ENCODE measurements at places on chromosomes 6 and 20.

DNA sequence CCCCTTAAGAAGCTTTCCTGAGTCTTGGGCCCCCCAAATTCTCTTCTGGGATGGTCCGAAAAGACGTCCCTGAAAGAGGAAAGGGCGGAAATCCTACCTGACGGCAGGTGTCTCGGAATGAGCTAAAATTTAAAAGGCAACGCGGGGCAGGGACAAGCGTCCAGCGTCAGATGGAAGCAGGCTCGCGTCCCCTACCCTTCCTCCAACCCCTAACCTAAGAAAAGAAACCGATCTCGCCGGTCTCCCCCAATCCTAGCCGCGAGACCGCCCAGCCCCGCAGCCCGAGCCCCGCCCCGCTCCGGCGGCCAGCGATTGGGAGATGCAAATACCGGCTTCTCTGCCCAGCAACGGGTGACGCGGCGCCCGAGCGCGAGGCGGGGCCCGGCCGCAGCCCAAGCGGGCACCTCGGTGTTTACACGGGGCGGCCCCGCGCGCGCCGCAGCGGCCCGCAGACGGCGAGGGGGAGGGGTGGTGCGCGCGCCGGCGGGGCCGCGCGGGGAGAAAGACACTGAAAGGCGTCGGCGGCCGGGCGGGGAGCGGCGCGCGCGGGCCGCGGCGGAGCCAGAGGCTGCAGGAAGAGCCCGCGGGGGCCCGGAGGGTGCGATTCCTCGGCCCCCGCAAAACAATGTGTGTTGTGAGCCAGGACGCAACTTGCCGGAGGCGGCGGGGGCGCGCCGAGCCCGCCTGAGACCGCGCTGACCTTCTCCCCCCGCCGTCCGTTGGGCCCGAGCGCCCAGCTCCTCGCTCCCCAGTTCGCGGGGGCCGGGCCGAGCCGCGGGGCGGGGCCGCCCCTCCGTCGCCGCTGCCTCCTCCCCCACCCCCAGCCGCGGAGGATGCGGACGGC is at the start of gene SOX12:
Gene SOX12, plus strand, starts transcription at position 508 of the 844 bp plus-strand sequence. CDS start 373 bp downstream, outside the sequence.
- DNase-seq = peak; percentile 93

DNA sequence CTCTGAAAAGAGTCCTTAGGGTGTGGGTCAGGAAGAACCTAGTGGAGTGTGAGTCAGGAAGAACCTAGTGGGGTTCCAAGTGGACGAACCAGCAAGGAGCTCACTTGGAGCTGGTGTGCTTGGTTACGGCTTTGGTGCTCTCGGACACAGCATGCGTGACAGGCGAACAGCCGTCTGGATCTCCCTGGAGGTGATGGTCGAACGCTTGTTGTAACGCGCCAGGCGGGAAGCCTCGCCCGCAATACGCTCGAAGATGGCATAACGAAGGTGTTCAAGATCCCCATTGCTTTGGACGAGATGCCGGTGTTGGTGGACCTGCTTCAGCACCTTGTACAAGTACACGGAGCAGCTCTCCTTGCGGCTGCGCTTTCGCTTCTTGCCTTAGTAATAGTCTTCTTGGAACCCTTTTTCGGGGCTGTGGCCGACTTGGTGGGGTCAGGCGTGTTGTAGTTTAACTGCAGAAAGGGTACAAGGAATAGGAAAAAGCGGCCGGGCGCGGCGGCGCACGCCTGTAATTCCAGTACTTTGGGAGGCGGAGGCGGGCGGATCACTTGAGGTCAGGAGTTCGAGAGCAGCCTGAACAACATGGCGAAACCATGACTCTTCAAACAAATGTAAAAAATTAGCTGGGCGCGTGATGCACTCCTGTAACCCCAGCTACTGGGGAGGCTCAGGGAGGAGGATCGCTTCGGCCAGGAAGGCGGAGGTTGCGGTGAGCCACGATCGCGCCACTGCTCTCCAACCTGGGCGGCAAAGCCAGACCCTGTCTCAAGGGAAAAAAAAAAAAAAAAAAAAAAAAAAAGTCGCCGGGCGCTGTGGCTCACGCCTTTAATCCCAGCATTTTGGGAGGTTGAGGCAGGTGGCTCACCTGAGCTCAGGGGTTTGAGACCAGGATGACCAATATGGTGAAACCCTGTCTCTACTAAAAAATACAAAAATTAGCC is 48.0 kb downstream of the OR2B2 start:
- DNase-seq = peak; percentile 22

DNA sequence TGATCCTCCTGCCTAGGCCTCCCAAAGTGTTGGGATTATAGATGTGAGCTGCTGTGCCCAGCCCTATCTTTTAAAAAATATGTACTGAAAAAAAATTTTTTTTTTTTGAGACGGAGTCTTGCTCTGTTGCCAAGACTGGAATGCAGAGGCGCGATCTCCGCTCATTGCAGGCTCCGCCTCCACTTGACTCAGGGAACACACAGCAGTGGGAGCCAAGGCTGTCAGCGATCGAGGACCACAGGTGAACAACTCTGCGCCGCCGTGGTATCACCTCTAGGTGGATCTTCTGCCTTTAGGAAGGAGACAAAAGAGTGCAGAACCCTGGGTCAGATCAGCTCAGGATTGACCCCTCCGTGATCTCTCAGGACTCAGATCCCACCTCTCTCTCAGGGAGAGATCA is 13.7 kb downstream of the RAET1E start:
- DNase-seq = peak; percentile 36

DNA sequence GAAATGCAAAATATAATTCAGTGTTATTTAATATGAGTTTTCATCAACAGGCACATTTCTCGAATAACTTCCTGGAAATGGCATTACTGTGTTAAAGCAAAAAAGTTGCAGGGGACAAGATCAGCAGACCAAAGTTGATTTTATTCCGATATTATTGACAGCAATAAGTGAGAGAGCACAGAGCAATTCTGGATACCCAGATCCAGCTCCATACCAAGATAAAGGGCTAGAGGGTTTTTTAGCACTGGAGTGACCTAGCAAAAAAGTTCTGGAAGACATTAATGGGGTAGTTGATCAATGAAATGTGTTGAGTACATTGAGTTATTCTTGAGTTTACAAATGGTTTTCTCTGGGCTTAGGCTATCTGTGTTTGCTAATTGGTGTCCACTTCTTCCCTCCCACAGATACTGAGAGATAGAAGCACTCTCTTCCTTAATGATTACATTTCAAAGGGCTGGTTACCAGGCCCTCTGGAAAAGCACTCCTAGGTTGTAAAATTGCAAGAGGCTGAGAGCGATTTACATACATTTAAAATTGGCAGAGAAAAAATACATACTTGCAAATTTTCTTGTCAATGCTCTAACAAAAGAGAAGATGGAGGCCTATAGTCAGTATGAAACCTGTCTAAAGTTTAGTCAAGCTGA is 47.0 kb upstream of the MANEA start:
- no peak for DNase-seq

- no peak for DNase-seq
These were observed 117.7 kb upstream of the GJE1 start for GRCh38 chr6:142015011-142015410.

DNA sequence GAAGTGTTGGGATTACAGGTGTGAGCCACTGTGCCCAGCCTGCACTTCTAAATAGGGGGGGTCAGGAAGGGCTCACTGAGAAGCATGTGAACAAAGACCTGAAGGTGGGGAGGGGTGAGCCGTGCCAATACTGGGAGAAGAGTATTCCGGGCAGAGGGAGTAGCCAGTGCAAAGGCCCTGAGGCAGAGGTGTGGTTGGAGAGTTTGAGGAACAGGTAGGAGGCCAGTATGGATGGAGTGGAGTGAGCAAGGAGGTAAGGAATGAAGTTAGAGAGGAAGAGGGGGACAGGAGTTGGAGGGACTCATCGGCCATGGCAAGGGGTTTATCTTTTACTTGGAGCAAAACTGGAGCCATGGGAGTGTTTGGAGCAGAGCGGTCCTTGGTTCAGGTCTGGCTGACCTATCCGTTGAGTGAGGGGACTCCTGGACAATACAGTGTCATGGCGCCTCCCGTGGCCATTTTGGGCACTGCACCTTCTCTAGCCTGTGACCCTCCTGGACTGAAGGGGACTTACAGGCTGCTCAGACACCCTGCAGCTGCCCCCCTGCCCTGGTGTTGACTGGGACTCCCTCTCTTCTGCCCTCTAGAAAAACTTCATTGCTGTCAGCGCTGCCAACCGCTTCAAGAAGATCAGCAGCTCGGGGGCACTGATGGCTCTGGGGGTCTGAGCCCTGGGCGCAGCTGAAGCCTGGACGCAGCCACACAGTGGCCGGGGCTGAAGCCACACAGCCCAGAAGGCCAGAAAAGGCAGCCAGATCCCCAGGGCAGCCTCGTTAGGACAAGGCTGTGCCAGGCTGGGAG is 12.1 kb downstream of the FOXS1 start:
- DNase-seq = no peak

GRCh38 chr6:14630016-14630415 is 512.4 kb downstream of the CD83 start:
- no peak for DNase-seq

DNA sequence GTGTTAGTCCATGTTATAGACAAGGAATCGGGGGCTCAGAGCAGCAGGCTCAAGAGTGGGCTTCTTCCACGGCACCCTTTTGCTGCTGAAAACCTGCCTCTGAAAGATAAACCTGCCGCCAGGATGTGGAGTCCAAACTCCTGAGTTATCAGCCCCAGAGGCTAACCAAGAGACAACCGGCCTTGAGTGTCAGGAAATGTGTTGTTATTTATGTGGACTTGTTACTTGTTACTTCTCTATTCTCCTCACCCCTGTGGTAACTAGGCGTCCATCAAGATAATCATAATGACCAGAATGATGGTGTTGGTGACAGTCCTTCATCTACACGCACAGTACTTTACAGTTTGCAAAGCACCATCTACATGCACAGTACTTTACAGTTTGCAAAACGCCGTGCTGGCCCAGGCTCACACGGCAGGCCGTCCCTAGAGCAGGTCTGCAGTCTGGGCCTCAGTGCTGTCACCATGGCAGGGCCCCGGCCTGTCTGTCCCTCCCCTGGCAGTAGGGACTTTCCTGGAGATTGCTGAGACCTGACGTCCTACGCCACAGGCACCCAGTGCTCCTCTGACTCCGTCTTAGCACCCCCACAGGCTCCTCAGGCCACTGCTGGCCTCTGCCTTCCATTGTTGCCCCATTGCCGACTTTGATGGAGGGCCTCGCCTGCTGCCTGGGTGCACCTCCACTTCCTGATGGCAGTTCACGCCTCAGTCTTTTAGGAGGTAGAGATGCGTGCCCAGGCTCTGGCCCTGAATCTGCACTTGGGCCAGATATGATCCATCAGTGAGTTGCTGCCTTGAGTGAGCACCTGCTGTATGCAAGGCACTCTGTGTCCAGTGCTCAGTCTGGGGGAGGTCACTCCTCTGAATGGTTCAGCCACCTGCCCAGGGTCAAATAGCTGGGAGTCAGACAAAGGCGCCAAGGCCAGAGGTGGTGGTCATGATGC is 9.1 kb upstream of the BPIFB4 start:
- DNase-seq = no peak

DNA sequence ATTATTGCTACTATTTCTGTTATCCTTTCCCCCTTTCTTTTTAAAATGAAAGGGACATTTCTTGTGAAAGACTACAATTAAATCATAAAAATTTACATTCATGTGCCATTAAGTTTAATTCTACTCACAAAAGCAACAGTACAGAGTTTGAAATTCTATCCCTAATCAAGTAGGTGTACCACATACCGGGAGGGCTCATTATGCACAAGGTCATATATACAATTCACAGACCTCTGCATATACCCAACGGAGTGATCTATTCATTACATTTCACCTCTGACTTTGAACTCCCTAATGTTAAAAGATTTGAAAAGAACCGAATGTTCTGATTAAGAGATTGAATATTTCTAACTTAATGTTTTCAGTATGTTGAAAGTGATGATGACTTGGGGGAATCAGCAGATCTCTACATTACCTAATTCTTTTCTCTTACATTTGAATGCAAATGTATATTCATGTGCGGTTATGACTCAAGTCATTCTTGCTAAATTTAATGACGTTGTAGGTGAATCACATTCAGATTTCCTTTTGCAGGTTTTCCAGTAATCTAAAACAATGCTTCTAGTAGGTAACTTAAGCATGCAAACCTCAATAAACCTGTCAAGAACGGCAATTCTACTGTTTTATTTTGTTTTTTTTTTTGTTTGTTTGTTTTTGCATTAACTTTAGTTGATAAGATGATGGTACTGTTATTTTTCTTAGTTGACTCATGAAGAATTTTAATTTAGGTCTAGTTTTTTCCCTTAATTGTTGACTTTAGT is 7.3 kb downstream of the EYA4 start:
- peak; percentile 95 for DNase-seq

DNA sequence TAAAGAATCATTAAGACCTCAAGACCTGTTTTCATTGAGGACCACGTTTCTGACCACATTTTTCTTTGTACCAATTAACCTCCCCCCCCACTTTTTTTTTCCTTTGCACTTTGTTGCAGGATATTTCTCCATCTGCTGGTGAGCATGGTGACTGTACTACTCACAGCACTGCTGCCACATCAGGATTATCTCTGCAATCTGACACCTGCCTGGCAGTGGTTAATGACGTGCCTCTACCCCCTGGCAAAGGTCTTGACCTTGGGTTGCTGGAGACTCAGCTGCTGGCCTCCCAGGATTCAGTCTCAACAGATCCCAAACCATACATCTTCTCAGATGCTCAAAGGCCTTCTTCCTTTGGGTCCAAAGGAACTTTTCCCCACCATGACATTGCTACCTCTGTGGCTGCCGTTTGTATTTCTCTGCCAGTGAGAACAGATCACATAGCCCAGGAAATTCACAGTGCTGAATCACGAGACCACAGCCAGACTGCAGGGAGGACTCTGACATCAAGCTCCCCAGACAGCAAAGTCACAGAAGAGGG is 46.6 kb upstream of the EDN3 start:
- DNase-seq = no peak

DNA sequence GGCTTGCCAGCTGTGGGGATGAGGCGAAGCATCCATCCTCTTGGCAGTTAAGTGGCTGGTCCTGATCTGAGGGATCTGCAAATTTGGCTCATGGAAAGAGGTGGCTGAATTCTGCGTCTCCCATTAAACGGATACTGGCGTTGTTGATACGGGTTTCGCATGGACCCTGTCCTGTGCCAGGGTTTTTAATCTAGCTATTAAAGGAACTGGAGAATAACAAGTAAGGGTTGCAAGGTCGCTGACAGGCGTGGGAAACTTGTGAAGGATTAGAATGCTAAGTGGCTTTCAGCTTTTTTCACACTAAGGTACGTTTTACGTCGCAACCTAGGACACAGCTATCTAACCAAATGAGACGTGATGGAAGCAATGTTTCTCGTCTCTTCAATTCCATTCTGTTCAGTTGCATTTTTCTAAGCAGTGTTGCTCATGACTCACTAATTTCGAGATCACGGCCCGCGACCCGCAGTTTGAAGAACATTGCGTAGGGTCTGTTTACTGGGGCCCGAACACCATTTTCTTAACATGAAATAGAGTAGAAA is 852 bp downstream of the GMNN start:
- DNase-seq = peak; percentile 56

DNA sequence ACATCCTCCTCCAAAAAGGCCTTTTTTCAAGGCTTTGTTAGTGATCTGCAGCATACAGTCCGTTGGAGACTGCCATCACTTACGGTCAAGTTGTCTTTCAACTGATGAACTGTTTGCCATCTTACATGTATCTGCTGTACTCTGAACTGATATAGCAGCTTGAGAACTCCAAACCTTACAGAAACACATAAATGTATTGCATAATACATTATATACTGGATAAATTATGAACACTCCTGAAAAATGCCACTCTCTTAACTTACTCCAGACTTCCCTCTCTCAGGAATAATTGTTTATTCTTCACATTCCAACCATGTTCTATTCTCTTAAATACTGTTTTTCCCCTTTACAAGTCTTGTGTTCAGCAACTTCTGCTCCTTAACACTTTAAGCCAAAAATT is 14.6 kb upstream of the RHAG start:
- DNase-seq = no peak

- DNase-seq = peak; percentile 59
These were observed 81.0 kb downstream of the TMEM170B start for GRCh38 chr6:11618533-11618932.

- DNase-seq = no peak
These were observed 26.8 kb downstream of the REV3L start for GRCh38 chr6:111456208-111456607.

Measured in HCEC 1CT (cell line).